ENCODE measurements at places on chromosomes 3 and 15. TPM values are rescaled to one million over a fixed set of nuclear protein-coding genes. Genes with fewer than 3 reads are reported as not detected.

Gene KBTBD8
- total RNA-seq: 4.6 TPM

DNA sequence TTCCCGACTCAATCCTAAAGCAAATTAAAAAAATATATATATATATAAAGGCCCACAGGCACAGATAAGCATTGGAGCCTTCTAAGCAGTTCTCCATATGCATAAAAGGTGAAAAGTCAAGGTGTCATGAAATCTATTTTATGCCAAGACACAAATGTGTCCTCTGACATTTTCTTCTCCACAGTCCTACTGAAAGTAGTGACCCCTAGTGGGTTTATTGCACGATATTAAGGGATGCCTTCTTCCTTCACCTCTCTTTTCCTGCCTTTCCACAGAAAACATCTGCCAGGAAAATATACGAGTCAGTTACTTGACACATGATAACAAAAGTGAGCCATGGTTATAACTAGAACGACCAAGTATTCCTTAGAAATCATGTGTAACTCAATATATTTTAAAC, 303.2 kb downstream of the TIGIT start:
- H3K4me3 ChIP-seq: no peak overlapping the region
- H3K4me1 ChIP-seq: no peaks in the 10 kb centered on the region
- H3K27me3 ChIP-seq: no peaks in the 10 kb centered on the region

DNA sequence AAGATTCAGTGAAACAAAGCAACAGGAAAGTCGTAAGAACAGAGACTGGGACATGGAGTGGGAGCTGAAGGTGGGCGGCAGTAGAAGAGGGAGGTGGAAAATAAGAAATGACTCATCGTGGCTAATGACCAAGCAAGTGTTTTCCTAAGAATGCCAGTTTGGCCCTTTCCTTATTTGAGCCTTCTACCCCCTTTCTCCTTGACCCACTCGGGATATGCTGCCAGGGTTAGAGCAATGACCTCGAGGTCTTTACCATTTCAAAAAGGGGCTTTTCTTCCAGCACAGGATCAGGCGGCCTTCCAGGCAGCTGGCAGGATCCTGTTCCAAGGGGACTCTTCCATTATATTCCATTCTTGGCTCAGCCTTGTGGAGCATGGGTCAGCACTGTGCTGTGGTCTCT, 241.1 kb downstream of the RYR3 start:
- no peaks in the 10 kb centered on the region for H3K4me1 ChIP-seq
- H3K27ac ChIP-seq: no peak overlapping the region
- no peak for DNase-seq
- H3K4me3 ChIP-seq: no peak overlapping the region
- H3K27me3 ChIP-seq: no peaks in the 10 kb centered on the region
- no peaks in the 10 kb centered on the region for H3K36me3 ChIP-seq

DNA sequence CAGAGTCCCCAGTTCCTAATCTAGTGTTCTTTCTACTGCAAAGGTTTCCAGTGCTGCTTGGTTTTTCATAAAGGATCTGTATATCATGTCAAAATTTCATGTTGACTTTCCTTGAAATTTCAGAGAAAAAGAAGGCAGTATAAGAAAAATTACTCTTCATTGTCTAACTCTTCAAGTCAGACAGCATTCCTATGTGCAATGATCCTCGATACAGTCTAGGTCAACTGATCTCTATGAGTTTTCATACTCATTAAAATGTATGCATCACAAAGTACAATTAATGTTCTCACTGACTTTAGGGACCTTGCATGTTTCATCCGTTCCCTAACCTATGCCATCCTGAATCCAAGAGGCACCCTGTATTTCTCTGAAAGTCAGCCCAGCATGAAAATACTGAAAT, 317.3 kb downstream of the ZBTB20 start:
- no peaks in the 10 kb centered on the region for H3K36me3 ChIP-seq
- H3K27ac ChIP-seq: no peak overlapping the region
- no peak overlapping the region for H3K4me3 ChIP-seq
- H3K4me1 ChIP-seq: no peaks in the 10 kb centered on the region
- no peak for DNase-seq
- H3K27me3 ChIP-seq: no peaks in the 10 kb centered on the region

DNA sequence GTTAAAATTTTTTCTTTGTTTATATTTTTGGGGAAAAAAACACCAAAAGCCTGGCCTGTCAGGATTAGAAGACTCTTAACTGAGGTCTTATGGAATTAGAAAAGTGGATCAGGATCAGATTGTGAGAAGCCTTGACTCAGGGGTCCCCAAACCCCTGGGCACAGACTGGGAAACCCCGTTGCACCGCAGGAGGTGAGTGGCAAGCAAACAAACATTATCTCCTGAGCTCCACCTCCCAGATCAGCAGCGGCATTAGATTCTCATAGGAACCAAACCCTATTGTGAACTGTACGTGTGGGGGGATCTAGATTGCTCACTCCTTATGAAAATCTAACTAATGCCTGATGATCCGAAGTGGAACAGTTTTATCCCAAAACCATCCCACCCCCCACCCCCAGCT, 117.2 kb downstream of the TCF12 start:
- no peak overlapping the region for H3K27ac ChIP-seq
- H3K27me3 ChIP-seq: no peaks in the 10 kb centered on the region
- no peaks in the 10 kb centered on the region for H3K4me1 ChIP-seq
- no peak for DNase-seq
